ENCODE measurements at places on chromosomes 11 and 22.

- DNase-seq, result no peak
Observed at GRCh38 chr11:119089319-119089718, 4.6 kb downstream of the HMBS start.

DNA sequence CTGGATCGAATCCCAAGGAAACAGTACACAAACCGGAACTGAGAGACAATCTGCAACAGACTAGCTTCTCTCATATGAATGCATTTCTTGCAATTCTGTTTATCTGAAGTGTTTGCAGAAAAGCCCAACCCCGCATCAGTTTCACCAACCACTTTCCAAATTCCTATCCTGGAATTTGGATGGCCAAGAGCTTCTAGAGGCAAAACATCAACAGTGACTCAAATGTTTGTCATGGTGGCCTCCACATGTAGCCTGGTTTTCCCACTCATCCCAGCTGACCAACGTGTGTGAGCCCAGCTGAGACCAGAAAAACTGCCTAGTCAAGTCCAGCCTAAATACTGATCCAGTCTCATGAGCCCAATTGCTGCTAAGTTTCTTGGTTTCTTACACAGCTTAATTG is 8.3 kb upstream of the MIEF1 start:
- no peak for DNase-seq

GRCh38 chr11:29087200-29087812 is 929.5 kb downstream of the KCNA4 start:
- no peak for DNase-seq

DNA sequence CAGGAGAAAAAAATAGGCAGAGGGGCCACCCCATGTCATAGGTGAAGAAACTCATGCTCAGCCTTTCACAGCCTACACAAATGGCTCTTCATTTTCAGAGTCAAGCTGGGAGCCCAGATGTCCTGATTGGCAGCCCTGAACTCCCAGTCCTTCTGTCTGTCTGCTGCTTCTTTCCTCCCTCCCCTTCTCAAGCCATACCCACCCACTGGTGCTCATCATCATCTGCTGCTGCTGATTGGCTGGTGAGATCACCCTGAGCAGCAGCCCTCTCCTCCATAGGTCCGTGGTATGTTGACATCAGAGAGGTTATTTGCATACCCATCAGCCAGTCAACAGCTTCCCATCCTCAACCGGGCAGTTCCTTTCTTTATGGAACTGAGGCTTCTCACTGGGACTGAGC is 46.1 kb upstream of the PRDM11 start:
- no peak for DNase-seq

DNA sequence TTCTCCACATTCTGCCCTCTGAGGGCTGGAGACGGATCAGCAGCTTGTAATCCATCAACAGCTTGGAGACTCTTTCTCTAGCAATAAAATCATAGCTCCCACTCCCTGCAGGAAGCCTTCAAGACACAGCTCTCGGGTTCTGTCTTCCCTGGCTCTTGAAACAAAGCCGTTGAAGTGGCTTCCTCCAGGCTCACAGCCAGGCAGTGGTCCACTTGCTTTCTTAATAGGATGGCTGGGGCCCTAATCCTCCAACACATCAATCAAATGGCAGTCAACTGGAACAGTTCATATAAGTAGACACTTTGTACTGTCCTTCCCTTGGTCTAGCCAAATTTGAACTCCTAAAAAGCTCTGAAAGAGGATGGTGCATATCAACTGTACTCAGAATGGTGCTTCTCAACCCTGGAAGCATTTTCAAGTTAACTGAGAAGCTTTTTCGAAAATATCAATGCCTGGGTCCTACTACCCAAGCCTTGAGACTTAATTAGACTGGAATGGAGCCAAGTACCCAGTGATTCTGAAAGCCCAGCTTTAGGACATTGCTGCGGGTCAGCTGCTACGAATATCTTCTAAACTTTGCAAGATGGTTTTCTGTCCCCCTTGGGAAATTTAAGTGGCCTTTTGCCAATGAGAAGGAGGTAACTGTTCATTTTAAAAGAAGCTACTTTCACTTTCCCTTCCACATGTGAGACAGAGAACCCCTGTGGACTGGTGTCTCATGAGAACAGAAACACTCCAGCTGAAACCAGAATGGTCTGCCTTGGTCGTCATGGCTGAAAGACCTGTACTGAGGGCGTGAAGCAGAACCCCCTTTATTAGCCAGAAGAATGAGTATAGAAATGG is 74.7 kb downstream of the SC5D start:
- DNase-seq, result no peak

- no peak for DNase-seq
Observed at GRCh38 chr11:46222490-46223251, 54.8 kb upstream of the CREB3L1 start.

GRCh38 chr11:96272529-96273222 is 70.3 kb downstream of the MAML2 start:
- DNase-seq, result no peak

GRCh38 chr22:29801153-29801552 is 34.0 kb downstream of the UQCR10 start:
- no peak for DNase-seq

DNA sequence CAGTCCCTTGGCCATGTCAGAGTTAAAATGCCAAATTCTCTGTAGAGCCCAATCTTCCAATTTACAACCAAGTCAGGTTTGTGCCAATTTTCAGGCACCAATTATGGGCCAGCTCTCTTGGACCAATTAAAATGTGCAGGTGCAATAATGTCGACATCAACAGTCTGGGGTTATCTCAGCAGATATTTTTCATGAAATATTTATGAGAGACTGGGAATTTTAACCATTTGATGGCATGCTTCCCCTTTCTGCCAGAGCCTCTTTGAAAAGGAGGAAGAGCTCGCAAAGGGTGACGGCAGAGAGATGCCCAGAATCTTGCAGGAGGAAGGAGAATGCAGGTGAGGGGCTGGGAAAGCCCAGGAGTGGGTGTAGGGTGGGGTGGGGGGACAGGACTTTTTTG is 100.8 kb upstream of the SYT13 start:
- no peak for DNase-seq

- no peak for DNase-seq
Observed at GRCh38 chr11:125874556-125875124, 12.8 kb upstream of the HYLS1 start.

DNA sequence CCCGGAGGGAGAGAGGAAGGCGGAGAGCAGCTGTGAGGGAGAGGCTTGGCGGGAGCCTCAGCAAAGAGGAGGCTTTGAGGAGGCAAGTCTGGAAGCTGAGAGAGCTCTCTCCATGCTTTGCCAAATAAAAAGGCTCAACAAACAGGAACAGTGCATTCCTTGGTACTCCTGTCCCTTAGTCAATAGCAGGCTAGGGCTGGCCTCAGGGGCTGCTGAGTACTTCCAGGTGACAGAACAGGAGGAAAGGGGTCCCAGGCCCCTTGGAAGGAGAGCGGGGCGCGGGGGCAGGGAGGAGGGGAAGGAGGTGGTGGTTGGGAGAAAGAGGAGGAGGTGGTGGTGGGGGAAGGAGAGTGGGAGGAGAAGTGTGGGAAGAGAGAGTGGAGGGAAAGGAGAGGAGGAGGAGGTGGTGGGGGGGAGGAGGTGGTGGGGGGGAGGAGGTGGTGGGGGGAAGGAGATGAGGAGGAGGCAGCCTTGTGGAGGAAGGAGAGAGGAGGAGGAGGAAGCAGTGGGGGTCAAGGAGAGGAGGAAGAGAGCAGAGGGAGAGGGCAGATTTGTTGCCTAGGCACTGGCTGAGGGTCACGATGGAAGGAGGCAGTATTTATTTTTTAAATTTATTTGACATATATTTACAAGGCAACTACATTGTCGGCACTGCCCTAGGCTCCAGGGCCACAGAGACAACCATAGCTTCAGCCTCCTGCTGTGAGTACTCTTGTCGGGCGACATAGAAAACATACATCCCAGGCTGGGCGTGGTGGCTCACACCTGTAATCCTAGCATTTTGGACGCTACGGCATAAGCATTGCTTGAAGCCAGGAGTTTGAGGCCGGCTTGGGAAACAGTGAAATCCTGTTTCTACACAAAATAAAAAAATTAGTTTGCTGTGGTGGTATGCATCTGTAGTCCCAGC is 74.2 kb upstream of the ZBED5 start:
- DNase-seq, result no peak

DNA sequence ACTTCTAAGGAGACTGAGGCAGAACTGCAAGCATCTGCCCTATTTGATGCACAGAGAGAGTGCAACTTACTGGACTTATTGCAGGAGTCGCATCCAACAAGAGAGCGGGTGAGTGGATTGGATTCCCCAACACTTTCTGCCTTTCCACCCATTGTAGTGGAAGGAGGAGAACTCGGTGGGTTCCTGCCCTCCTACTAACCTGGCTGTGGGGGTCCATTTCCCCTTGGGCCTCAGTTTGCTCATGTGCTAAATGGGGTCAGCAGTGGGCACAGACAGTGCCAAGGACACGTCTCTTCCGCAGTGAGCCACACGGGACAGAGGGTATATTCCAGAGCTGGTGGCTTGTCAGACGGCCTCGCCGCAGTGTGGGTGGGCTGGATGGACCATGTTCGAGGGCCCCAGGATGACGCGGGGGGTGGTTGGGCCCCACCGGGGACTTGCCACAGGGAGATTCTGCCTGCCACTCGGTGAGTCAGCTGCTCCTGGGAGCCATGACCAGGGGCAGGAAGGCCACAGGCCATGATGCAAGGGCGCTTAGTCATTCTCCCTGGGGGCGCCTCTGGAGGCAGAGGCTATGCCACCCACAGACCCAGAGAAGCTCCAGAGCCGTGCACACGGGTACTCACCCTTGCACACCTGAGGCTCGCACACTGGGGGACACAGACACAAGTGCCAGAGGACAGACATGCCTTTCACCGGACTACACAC is 8.2 kb downstream of the ALX4 start:
- DNase-seq, result no peak

GRCh38 chr11:41313226-41313625 is 146.2 kb downstream of the LRRC4C start:
- DNase-seq, result no peak

DNA sequence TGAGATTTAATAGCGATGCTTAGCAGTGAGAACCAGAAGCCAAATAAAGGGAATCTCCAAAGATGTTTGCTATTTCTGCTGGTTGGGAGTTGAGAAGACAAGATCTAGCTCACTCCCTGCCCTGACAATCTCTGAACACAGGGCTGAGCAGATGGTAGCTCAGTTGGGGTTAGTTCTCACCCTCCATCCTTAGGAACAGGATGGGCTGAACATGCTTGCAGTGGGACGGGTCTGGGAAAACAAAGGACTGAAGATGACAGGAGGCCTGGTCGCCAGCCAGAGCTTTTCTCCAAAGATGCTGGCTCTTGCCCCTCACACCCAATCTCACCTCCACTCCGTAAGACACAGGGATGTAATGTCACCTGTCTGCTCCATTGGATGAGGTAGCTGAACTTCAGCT is 72.7 kb downstream of the SC5D start:
- DNase-seq, result no peak

DNA sequence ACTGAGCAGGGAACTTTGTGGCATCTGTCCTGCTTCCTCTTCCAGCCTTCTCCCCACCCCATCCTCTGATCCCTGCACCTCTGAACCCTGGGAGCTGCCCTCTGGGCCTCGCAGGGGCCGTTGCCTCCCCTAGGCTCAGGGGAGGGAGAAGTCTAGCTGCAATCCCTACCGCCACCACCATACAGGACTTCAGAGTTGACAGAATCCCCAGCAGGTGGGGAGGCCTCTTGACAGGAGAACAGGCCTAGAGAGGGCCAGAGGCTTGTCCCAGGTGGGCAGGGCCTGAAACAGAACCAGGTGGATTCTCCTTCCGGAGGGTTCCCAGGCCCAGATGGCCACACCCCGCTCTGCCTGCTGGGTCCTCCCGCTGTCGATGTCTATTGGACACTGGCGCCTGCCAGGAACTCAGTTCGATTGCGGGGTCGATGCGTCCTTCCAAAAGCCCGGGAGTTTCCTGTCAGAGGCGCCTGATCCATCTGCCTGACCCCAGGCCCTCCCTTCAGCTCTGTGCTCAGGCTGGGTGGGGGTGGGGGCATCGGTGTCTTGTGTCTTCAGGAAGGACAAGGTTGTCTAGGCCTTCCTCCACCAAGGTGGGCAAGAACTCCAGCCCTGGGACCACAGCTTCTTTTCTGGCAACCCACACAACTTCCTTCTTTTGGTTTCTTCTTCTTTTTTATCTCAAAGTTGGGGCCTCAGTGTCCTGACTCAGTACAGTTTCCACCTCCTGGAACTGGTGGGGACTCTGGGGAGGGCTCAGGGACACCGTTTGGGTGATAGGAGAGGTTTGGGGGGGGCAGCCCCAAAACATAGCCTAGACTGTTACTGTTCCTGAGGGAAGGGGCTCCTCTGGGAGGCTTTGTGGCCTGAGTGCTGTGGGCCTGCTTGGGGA is 6.4 kb downstream of the STARD10 start:
- no peak for DNase-seq

DNA sequence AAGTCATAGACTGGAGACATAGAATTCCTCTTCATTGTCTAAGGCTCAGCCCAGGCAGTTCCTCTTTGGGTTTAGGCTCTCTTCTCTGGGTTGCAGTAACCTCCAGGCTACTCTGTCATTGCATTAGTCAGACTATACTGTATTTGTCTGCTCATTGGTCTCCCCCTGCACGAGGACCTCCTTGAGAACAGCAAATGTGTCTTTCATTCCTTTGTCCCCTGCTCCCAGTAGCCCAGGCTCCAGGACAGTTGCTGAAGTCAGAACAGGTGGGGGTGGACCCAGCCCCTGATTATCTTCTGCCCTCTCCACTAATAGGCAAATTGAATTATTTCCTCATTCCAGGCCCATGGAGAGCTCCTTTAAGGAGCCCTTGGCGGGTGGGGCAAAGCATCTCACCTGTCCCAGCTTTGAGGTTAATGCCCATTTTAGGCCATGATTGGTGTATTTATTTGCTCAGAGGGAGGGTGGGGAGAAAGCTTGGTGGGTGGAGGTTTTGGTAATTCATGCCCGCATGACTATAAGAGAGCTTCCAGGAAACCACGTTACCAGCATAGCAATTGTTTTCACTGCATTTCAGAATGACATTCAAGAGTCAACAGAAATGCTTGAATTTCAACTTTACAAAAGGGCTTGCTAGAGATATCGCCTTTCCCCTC is 40.9 kb downstream of the NAV2 start:
- no peak for DNase-seq

DNA sequence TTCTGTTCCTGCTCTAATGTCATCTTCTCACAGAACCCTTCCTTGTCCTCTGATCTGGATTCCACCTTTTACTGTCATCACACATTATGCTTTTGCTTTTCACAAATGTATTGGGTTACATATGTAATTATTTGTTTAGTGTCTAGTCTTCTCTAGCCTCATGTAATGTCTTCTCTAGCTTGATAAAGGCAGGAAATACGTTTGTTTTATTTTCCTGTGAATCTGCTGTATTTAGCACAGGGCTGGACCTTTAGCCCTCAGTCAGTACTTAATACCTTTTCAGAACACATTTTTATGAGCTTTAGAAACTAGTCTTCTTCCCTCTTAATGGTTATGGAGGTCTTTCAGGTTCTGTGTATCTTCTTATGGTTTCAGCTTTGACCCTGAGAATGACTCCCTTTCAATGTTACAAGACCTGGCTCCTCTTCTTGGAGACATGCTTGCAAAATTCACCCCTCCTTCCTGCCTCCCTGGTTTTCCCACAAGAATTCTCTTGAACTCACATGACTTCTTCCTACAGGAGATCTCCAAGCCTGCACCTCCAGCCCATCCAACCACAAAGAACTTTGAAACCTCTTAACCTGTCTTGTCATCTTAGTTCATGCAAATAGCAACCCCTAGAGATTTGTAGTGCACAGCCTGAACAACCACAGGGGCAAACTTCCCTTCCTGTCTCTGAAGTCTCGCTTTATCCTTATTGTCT is 132.7 kb upstream of the DDI1 start:
- DNase-seq, result no peak

GRCh38 chr22:44026066-44026629 is 2.0 kb downstream of the PARVB start:
- DNase-seq, result no peak
